ENCODE measurements at places on chromosomes 3 and 15. TPM values are rescaled to one million over a fixed set of nuclear protein-coding genes. Genes with fewer than 3 reads are reported as not detected.

PAK6 gene
- total RNA-seq = 1.1 TPM

MORC1 gene
- total RNA-seq = not detected

- H3K27me3 ChIP-seq = no peaks in the 10 kb centered on the region
- peak overlapping the region; percentile 79 for H3K27ac ChIP-seq
- peaks cover 14% of the 10 kb centered on the region for H3K4me1 ChIP-seq
- no peaks in the 10 kb centered on the region for H3K36me3 ChIP-seq
Observed at GRCh38 chr15:39171944-39172368, 408.9 kb upstream of the THBS1 start.

GRCh38 chr3:79937567-79937966 lies 169.8 kb upstream of the ROBO1 start:
- no peaks in the 10 kb centered on the region for H3K36me3 ChIP-seq
- peak; percentile 61 for DNase-seq
- H3K4me3 ChIP-seq = no peak overlapping the region
- no peaks in the 10 kb centered on the region for H3K27me3 ChIP-seq
- no peak overlapping the region for H3K27ac ChIP-seq
- H3K4me1 ChIP-seq = no peaks in the 10 kb centered on the region

GRCh38 chr15:49154359-49154758 lies 1.0 kb downstream of the COPS2 start:
- H3K27me3 ChIP-seq = no peaks in the 10 kb centered on the region
- H3K36me3 ChIP-seq = no peaks in the 10 kb centered on the region
- DNase-seq = no peak
- peak overlapping the region; percentile 97 for H3K27ac ChIP-seq
- H3K4me3 ChIP-seq = peak overlapping the region; percentile 94

GRCh38 chr15:94532226-94532625 lies 300.9 kb downstream of the MCTP2 start:
- no peaks in the 10 kb centered on the region for H3K36me3 ChIP-seq
- no peak overlapping the region for H3K27ac ChIP-seq
- no peak overlapping the region for H3K4me3 ChIP-seq

DNA sequence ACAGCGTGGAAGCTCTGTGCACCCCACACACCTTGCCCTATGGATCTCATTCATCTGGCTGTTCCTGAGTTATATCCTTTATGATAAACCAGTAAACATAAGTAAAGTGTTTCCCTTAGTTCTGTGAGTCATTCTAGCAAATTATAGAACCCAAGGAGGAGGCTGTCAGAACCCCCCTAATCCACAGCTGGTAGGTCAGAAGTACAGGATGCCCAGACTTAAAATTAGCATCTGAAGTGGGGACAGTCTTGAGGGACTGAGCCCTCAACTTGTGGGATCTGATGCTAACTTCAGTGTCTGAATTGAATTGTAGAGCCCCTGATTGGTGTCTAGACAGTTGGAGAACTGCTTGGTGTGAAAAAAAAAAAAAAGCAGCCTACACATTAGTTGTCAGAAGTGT lies 75.1 kb downstream of the B3GNT5 start:
- H3K27ac ChIP-seq = peak overlapping the region; percentile 63
- no peaks in the 10 kb centered on the region for H3K27me3 ChIP-seq
- H3K4me3 ChIP-seq = no peak overlapping the region
- H3K36me3 ChIP-seq = no peaks in the 10 kb centered on the region
- DNase-seq = peak; percentile 16
- peaks cover 8% of the 10 kb centered on the region for H3K4me1 ChIP-seq

- H3K4me3 ChIP-seq = no peak overlapping the region
- no peaks in the 10 kb centered on the region for H3K27me3 ChIP-seq
- H3K36me3 ChIP-seq = peaks cover 8% of the 10 kb centered on the region
- peaks cover 46% of the 10 kb centered on the region for H3K4me1 ChIP-seq
Observed at GRCh38 chr3:11593318-11594034, 50.2 kb downstream of the VGLL4 start.

- DNase-seq = peak; percentile 27
- H3K27ac ChIP-seq = no peak overlapping the region
- H3K4me1 ChIP-seq = peaks cover 3% of the 10 kb centered on the region
Observed at GRCh38 chr3:192062186-192062585, 601.2 kb downstream of the PYDC2 start.

GRCh38 chr3:78666470-78666800 lies 1101.4 kb downstream of the ROBO1 start:
- H3K36me3 ChIP-seq = no peaks in the 10 kb centered on the region
- peak; percentile 74 for DNase-seq
- H3K27ac ChIP-seq = peak overlapping the region; percentile 38
- no peaks in the 10 kb centered on the region for H3K27me3 ChIP-seq

DNA sequence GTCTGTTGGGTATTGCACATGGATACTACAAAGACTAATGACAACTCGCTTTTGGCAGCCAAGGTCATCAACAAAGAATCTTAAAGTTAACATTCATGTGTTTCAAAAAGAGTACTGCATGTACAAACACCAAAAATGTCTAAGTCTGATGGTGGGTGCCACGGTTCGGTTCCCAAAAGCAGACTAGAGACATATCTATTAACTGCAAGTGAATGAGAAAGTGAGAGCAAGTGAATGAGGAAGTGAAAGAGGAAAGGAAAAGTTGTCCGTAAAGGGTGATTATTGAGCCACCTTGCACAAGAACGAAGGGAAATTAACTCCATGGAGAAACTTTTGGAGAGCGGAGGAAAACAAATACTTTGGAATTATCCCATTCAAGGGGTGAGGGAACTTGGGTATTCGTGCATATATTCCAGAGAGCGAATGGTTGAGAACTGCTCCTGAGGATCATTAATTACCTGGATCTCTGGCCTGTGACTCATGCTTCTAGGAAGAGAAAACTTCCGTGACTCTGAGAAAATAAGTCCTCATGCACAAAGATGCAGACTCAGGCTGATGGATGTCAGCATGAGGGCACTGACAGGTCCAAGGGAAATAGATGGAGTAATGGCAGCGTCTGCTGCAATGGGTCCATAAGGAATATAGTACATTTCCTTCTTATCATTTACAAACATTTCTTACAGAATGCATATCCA lies 336.5 kb upstream of the TGFBR2 start:
- H3K27ac ChIP-seq = no peak overlapping the region
- H3K27me3 ChIP-seq = no peaks in the 10 kb centered on the region
- peak; percentile 72 for DNase-seq

Data from astrocyte (in vitro differentiated cells and primary cell).